H54 (cell line): ENCODE measurements at places on chromosomes 7 and 10.

- no peak for DNase-seq
These were observed 809.5 kb downstream of the GRID1 start for GRCh38 chr10:85557077-85557476.

GRCh38 chr7:35545831-35546230, 149.1 kb downstream of the HERPUD2 start:
- no peak for DNase-seq

DNA sequence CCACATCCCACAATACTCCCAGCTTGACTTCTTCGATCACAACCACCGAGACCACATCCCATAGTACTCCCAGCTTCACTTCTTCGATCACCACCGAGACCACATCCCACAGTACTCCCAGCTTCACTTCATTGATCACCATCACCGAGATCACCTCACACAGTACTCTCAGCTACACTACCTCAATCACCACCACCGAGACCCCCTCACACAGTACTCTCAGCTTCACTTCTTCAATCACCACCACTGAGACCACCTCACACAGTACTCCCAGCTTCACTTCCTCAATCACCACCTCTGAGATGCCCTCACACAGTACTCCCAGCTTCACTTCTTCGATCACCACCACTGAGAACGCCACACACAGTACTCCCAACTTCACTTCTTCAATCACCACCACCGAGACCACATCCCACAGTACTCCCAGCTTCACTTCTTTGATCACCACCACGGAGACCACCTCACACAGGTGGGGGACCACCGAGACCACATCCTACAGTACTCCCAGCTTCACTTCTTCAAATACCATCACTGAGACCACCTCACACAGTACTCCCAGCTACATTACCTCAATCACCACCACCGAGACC, 8.6 kb downstream of the MUC3A start:
- no peak for DNase-seq

DNA sequence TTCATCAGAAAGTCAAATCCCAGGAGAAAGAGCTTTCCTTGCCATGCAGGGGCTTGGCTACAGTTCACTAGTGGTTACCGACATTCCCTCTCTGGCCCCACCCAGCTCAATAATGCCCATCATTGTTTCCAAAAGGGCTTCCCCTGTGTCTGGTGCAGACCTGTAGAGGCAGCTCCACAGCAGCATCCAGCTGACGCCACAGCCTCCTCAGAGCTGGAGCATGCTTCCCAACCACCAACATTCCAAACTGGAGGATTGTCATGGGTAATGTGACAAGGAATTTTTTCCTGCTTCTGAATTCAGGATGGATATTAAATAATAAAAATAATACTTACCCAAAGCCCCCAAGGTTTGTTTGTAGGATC, 77.4 kb downstream of the ZNF365 start:
- no peak for DNase-seq

DNA sequence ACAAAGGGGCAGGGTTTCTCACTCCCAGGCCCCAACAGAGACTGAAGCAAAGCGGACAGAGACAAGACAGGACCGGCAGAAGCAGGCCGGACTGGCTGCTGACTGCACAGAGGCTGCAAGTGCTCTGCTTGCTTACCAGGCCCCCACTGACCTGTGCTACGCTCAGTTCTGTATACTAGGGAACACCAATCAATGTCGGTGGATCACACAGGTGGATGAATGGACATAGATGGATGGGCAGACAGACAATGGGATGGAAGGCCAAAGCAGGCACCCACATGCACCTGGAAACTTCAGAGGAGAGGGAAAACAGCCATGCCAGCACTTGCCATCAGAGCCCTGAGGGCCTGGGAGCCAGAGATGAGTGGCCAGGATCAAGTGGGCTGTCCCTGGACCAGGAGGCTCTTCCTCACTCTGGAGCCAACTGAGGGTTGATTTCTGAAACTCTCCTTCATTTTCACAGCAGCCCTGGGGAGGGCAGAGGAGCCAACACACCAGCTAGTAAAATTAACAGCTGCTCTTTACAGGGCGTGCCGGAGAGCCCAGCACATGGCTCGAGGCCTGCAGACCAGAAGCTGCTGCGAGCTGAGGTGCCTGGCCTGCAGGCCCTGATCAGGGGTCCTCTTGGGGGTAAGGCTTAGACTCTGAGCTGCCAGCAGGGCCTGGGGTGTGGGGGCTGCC, 243.6 kb downstream of the KCNMA1 start:
- no peak for DNase-seq

GRCh38 chr7:66464059-66464458, 164.6 kb upstream of the KCTD7 start:
- DNase-seq, result no peak

DNA sequence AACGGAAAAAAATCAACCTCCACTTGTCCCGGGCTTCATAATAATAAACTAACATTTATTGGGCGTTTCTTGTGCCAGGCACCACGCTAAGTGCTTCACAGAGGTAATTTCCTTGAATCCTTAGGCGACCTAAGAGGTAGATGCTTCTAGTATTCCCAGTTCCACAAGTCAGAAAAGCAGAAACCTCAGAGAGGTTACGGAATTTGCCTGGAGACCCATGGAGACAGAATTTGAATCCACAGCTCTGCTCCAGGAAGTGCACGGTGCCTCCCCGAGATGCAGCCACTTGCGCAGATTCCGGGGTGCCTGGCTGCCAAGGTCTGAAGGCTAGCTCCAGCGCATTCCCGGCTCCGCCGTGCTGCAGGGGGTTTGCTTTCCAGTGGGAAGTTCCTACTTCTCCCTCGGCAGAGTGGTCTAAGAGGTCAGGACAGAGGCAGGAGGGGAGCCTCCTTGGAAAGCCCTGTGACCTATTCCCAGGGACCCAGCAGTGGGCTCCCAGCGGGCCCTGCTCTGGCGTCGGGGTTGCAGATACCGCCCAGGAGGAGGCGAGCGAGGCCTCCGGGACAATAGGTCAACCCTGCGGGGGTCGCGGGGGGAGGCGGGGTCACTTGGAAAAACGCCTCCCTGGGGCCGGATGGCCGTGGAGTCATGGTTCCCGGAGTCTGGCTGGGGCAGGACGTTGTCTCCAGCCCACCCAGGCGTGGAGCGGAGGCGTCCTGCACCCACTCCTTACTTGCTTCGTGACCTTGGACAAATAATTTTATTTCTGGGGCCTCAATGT, 10.1 kb upstream of the NKX2-3 start:
- no peak for DNase-seq
